Esophagus muscularis mucosa (tissue), 4 donors: ENCODE measurements at places on chromosomes 2 and 18. TPM values are rescaled to one million over a fixed set of nuclear protein-coding genes. Genes with fewer than 3 reads are reported as not detected.

GRCh38 chr2:218982586-218983262 lies 2.3 kb downstream of the FEV start:
- H3K4me3 ChIP-seq, result peak overlapping the region; percentile 42
- DNase-seq, result no peak
- no peaks in the 10 kb centered on the region for H3K27me3 ChIP-seq

DNA sequence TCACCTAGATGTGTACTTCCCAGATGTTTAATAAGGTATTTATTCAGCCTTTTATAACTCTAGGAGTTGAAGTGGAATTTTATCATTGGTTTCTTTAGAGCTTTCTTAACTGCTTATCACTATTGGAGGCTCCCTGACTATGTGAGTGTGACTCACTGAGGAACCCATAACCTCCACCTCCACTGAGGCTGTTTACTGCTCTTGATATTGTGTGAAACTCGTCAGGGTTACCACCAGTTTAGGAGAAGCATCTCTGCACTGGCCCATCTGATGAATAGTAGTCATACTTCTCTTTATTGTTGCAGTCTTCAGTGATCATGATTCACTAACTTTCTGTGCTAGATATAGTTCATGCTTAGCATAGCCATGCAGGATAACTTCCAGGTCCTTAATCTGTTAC lies 79.6 kb upstream of the UBXN4 start:
- H3K27ac ChIP-seq, result no peak overlapping the region
- H3K4me3 ChIP-seq, result no peak overlapping the region
- H3K36me3 ChIP-seq, result peaks cover 31% of the 10 kb centered on the region

GRCh38 chr2:218456849-218457248 lies 37.9 kb downstream of the VIL1 start:
- no peak overlapping the region for H3K4me3 ChIP-seq
- no peak overlapping the region for H3K27ac ChIP-seq
- DNase-seq, result no peak
- H3K27me3 ChIP-seq, result no peaks in the 10 kb centered on the region
- no peaks in the 10 kb centered on the region for H3K4me1 ChIP-seq

DNA sequence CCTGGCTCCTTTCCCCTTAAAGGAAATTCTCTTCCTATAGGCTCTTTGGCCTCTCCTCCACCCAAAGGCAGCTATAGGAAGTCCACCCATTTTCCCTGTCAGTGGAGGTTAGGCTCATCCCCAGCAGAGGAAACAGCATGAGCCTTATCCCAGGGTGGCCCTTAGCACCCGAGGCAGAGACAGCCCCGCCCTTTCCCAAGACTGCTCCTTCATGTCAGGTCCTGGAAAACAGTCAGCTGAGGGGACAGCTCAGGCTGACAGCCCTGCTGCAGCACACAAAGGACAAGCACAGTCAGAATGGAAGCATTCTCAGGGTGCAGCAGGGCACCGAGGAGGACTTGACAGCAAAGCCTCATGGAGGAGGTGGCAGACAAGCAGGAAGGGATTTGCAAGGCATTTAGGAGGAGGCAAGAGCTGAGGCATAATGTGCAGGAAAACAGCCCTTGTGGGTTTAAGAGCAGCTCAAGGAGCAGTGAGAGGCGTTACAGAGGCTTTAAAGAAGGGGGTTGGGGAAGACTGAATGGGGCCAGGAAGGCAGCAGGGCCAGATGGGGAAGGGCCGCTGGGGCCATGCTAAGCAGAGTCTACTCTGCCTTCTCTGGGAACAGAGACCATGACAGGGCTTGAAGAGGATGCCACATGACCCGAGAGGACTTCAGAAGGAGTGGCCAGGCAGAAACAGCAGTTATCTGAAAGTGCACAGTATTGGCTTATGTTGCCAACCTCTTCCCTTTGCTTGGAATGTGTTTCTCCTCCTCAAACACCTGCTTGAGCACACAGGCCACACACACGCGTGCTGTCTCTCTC lies 216.6 kb downstream of the SH3BP4 start:
- H3K4me1 ChIP-seq, result peaks cover 9% of the 10 kb centered on the region
- no peaks in the 10 kb centered on the region for H3K27me3 ChIP-seq
- no peaks in the 10 kb centered on the region for H3K36me3 ChIP-seq
- no peak overlapping the region for H3K4me3 ChIP-seq
- DNase-seq, result no peak

- no peak overlapping the region for H3K27ac ChIP-seq
- H3K36me3 ChIP-seq, result no peaks in the 10 kb centered on the region
- no peak overlapping the region for H3K4me3 ChIP-seq
- no peak for DNase-seq
- peaks cover 31% of the 10 kb centered on the region for H3K27me3 ChIP-seq
- no peaks in the 10 kb centered on the region for H3K4me1 ChIP-seq
These were observed 5.9 kb upstream of the EFEMP1 start for GRCh38 chr2:55929476-55929875.

GRCh38 chr2:113091231-113091896 lies 23.6 kb downstream of the IL1F10 start:
- H3K27ac ChIP-seq, result no peak overlapping the region
- no peaks in the 10 kb centered on the region for H3K27me3 ChIP-seq
- no peaks in the 10 kb centered on the region for H3K4me1 ChIP-seq
- H3K36me3 ChIP-seq, result no peaks in the 10 kb centered on the region

- no peaks in the 10 kb centered on the region for H3K36me3 ChIP-seq
- H3K27me3 ChIP-seq, result no peaks in the 10 kb centered on the region
These were observed 4.5 kb downstream of the FAM117B start for GRCh38 chr2:202639231-202639630.

DNA sequence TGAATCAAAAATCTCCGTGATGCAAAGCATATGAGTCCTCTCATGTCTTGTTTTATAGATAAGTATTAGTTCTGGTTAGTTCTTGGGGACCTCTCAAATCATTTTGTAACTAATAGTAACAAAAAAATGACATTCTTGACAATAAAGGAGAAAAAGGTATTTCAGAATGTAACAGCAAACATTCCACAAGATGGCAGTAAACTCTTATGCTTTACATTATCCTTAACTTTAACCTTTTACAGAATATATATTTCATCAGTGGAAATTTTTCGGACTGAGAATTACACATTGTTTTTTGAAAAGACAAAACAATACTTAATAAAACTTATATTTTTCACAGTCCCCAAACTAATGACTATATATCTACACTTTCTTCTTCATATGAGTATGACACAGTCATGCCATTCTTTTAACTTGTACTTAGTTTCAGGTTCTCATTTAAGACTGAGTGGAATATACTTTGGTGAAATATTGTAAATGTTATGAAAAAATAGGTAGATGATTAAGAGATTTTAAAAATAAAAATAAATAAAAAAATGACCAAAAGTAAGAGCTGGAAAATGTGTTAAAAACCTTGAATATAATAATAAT lies 142.9 kb upstream of the NXPH2 start:
- H3K36me3 ChIP-seq, result no peaks in the 10 kb centered on the region
- H3K27ac ChIP-seq, result no peak overlapping the region
- no peaks in the 10 kb centered on the region for H3K27me3 ChIP-seq
- no peak overlapping the region for H3K4me3 ChIP-seq
- no peak for DNase-seq

- DNase-seq, result no peak
- peaks cover 14% of the 10 kb centered on the region for H3K36me3 ChIP-seq
- no peaks in the 10 kb centered on the region for H3K27me3 ChIP-seq
- no peak overlapping the region for H3K27ac ChIP-seq
- no peaks in the 10 kb centered on the region for H3K4me1 ChIP-seq
These were observed 109.9 kb downstream of the TMEM131 start for GRCh38 chr2:97885841-97886240.

GRCh38 chr2:237765875-237766274 lies 32.7 kb upstream of the RBM44 start:
- H3K36me3 ChIP-seq, result peaks cover 57% of the 10 kb centered on the region
- no peak for DNase-seq
- H3K27ac ChIP-seq, result peak overlapping the region; percentile 37
- H3K27me3 ChIP-seq, result no peaks in the 10 kb centered on the region
- no peak overlapping the region for H3K4me3 ChIP-seq

DNA sequence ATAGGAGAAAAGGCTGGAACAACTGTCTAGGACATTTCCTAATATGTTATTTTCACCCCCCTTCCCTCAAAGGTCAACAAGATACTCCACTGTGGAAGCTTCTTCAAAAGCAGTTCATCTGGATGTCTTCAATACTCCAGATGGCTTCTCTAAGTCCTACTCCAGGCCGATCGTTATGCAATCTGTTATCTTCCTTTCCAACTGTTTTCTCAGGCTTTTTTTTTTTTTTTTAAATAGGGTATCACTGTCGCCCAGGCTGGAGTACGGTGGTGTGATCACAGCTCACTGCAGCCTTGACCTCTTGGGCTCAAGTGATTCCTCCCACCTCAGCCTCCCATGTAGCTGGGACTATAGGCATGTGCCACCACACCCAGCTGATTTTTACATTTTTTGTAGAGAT lies 26.3 kb downstream of the ATP8B1 start:
- no peak for DNase-seq
- H3K36me3 ChIP-seq, result no peaks in the 10 kb centered on the region
- peaks cover 37% of the 10 kb centered on the region for H3K4me1 ChIP-seq

DNA sequence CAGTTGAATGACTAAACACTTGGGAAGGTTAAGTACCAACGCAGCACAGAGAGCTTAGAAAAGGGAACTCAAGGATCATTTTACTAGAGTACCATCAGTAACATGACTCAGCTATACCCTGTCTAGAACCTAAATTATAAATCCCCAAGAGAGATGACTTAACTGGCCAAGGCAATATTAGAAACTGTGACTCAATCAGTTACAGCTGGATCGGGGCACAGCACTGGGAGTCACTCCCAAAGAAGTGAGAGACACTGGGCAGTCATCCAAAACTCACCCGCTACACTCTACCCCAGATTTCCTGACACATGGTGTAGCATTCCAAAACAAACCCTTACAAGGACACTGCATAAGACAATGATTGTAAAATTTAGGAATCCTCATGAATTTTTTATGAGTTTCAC lies 17.7 kb downstream of the IWS1 start:
- DNase-seq, result no peak
- H3K4me1 ChIP-seq, result peaks cover 54% of the 10 kb centered on the region
- peaks cover 19% of the 10 kb centered on the region for H3K36me3 ChIP-seq

- no peak overlapping the region for H3K4me3 ChIP-seq
- no peak for DNase-seq
- H3K27ac ChIP-seq, result no peak overlapping the region
- peaks cover 41% of the 10 kb centered on the region for H3K4me1 ChIP-seq
These were observed 10.4 kb downstream of the TXNL1 start for GRCh38 chr18:56627991-56628390.

DNA sequence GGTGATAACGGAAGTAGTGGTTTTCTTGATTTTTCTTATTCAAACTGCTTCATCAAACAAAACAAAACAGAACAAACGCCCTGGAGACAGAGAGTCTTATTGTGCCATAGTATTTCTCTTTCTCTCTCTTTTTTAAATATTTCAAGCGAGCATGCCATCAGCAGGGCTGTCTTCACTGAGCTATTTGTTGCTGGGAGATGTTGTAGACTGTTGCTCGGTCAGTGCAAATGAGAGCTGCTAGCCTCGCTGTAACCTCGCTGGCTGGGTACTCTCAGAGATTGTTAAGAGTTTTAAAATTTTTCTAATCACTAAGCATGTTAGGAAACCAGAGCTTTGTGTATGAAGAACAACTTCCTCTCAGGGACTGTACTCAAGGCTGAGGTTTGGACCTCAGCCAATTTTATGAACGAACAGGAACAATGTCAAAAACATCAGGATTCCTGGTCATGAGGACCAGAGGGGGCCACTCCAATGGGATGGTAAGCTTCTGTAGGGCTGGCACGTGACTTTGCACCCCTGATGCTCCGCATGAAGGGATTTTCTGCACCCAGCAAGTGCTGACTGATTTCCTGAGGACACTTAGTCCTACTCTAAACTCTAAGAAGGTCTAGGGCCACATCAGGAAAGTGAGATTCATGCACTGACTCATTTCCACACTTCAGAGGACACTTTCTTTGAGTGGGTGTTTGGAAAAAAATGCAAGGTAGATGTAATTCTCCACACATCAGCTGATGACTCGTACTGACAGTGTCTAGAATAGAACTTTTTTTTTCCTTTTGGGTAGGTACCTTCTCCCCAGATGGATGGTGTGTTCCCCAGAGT lies 59.8 kb upstream of the IL1R1 start:
- DNase-seq, result no peak
- H3K27ac ChIP-seq, result no peak overlapping the region
- peaks cover 7% of the 10 kb centered on the region for H3K4me1 ChIP-seq
- H3K36me3 ChIP-seq, result no peaks in the 10 kb centered on the region

GRCh38 chr2:209008636-209009287 lies 415.1 kb upstream of the MAP2 start:
- H3K4me3 ChIP-seq, result no peak overlapping the region
- DNase-seq, result no peak
- H3K27me3 ChIP-seq, result no peaks in the 10 kb centered on the region
- H3K36me3 ChIP-seq, result no peaks in the 10 kb centered on the region

- no peaks in the 10 kb centered on the region for H3K27me3 ChIP-seq
- no peak for DNase-seq
- H3K27ac ChIP-seq, result no peak overlapping the region
These were observed 299.8 kb downstream of the TCF4 start for GRCh38 chr18:55287935-55288868.

DNA sequence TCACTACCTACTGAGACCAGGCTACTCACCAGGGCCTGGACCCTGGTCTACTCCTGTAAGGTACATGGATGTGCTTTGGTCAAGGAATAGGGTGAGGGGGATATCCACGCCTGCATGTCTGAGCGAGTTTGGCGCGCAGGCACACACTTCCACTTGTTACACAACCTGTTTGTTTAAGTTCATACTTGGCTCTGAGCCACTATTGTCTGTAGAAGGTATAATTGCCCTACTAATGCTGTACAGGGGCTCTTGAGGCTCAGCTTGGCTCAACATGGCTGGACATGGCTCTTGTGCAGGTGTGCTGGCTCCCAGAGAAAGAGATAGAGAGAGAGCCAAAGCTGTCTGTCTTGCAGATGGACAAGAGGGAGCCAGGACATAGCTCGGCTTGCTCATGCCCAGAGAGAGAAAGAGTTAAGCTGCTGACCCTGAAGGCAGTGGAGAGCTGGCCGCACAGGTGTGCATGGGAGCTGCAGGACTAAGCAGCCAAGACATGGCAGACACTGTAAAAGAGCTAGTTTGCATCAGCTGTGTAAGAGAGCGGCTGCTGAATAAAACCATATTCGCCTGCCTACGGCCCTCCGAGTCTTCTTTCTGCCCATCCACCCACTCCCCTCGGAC lies 35.2 kb downstream of the NPPC start:
- no peak overlapping the region for H3K4me3 ChIP-seq
- H3K27ac ChIP-seq, result no peak overlapping the region
- H3K36me3 ChIP-seq, result no peaks in the 10 kb centered on the region
- DNase-seq, result no peak
- H3K4me1 ChIP-seq, result no peaks in the 10 kb centered on the region

- no peak for DNase-seq
- H3K36me3 ChIP-seq, result peaks cover 14% of the 10 kb centered on the region
- no peaks in the 10 kb centered on the region for H3K27me3 ChIP-seq
- peak overlapping the region; percentile 13 for H3K27ac ChIP-seq
- no peak overlapping the region for H3K4me3 ChIP-seq
These were observed 22.8 kb downstream of the TTLL4 start for GRCh38 chr2:218733171-218734021.

Gene HSBP1L1
- 7.2 TPM for total RNA-seq

Gene CD8B2
- total RNA-seq, result not detected

Gene CYP27C1
- under 0.01 TPM for total RNA-seq

Gene TGFA
- total RNA-seq, result 0.46 TPM

Gene GPR45
- total RNA-seq, result not detected

Gene IL1RL1
- 20.2 TPM for total RNA-seq
